NCI-H1417 treated with DMSO at 0.1 percent for 48 hours (cell line): ENCODE measurements at places on chromosomes 11 and 22.

DNA sequence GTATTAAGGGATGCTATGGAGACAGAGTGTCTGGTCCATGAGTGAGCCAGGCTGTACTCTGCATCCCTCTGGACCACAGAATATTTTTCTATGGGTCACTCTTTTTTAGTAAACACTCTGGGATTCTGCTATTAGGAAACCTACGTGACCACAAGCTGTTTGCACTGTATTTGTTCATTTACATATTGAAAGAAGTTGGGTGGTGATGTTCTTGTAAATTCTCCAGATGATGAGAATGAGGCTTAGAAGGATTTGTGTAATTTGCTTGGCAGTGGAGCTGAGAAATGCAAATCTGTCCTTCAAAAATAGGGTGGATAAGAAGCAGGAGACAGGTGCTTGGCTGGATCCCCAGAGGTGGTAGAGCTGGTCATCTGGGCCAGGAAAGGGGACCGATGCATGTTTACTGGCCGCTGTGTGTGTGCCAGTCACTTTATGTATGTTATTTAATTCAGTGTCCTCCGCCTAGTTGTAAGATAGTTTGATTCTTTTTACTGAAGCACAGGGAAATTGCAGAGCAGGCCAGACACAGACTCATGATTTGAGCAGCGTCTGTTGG is 63.7 kb upstream of the HEPHL1 start:
- DNase-seq = no peak

DNA sequence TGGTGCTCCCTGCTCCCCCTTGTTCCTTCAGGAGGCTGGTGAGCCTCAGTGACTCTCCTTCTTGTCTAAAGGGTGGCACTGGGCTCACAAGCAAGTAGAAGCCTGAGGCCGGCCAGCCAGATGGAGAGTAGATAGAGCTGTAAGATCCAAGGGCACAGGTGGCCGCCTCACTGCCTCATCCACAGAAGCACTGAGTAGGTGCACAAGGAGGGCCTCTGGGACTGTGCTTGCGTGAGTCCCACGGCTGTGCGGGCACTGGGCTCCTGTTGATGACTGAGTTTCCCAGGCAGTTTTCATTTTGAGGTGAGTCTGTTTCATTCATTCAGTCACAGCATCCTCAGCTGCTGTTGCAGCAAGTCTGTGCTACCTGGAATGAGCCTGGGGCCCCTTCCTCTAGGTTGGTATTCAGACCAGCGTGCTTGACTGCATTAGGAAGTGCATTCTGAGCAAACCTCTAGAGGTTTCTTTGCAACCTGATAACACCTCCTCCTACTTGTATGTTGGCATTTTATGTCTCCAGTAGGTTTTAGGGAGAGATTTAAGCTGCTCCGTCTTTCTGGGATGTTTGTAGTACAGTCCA is 184.0 kb downstream of the TBC1D22A start:
- no peak for DNase-seq

DNA sequence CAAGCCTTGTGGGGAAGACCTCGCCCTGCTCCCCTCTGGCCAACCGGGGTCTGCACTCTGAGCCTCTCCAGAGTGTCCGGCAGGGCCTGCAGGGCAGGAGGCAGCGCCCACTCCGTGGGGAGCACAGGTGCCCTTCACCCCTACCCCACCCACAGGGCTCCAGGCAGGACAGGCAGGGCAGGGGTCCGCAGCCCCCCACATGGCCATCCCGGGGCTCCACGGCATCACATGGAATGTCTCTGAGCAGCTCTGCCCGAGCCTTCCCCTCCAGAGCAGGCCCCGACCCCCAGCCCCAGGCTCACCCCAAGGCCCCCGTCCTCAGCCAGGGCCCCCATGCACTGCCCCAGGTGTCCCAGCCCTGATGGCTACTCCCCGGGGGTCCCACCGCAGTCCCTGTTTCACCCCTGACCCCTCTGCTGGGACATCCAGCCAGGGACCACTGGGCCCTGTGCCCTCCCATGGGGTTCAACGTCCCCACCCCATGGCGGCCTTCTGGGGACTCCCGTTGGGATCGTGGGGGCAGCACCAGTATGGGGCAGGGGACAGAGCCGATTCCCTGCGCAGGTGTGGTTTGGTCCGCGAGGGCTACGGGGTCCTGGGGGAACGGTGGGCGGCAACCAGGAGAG is 77.7 kb downstream of the BRD1 start:
- no peak for DNase-seq

- DNase-seq = no peak
These were observed 5.0 kb downstream of the FTH1 start for GRCh38 chr11:61962213-61963015.

DNA sequence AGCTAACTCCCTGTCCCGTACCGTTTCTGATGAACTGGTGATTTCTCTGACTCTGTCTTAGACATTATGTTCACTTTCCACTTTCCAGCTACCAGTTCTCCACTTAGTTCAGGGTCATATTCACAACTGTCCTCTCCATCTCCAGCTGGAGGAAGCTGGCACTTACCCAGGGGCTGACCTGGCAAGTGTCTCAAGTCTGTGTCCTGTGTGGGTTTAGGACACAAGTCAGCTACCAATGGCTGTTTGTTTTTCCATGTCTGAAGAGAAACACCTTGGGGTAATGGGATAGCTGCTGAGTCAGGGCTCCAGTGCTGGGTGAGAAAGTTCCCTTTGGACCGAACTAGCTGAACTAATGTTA is 134.4 kb downstream of the CSNK2A3 start:
- DNase-seq = no peak

DNA sequence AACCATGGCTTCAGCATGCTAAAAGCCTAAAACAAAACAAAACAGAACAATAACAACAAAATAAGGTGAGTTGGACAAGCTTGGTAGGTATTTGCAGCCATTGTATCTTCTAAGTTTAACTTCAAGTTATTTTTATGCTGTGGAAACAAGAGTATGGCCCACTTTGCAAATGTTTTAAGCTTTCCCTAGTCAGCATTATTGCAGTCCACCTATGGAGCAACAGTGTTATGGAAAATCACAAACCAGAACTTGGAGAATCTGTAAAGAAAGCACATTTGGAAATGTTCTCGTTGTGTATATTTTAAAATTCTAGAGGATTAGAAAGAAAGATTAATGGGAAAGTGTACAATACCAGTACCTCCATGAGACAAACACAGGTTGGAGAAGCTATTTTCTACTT is 7.4 kb upstream of the SLC5A12 start:
- DNase-seq = no peak

DNA sequence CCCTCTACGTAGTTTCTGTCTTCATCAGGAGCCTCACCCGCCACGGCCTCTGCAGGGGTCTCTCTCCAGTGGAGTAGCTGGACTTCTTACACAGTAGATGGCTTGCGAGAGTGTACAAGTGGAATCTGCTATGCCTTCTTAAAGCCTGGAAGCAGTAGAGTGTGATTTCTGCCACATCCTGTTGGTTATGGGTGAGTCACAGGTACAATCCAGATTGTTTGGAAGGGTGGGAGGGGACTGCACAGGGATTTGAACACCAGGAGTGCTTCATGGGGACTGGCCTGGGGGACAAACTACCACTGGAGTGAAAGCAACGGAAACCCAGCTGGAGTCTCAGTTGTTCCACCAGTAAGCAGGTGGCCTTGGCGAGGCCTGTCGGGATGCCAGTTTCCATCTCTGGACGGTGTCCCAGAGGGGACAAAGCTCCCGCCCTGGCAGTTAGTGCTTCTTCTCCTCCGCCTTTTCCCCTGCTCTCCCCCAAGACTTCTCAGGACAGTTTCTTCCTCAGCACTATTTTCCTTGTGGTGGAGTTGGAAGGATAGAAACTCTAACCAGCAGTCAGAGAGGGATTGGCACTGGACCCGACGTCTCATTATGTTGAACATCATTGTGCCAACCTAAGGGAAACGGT is 85.0 kb upstream of the RCN1 start:
- no peak for DNase-seq

- DNase-seq = no peak
These were observed 52.5 kb downstream of the C22orf31 start for GRCh38 chr22:29009148-29009547.
